Amygdala (tissue), 56 donors: ENCODE measurements at places on chromosomes 4 and X.

- no peak for DNase-seq
Measured at GRCh38 chr4:46505131-46505530, 115.2 kb upstream of the GABRA2 start.

GRCh38 chrX:41507919-41508318 is 60.8 kb downstream of the NYX start:
- no peak for DNase-seq

DNA sequence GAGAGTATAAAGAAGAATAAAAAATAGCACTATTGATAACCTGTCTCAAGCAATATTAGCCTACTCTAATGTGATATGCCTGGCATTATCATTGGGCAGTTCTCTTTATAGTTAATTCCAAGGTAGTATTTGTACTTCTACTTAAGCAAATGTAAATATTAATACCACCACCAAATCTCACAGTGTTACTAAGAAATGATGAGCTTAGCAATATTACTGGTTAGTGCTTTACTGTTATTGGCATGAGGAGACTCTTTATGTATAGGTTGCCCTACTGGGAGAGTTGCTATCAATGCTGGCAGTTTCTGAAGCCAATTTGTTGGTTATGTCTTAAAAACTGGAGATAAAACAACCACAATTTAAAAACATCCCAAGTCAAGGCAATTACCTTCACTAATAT is 155.7 kb downstream of the CDS1 start:
- no peak for DNase-seq

GRCh38 chrX:68690936-68691501 is 43.6 kb downstream of the STARD8 start:
- no peak for DNase-seq

GRCh38 chr4:158912390-158912789 is 143.6 kb downstream of the FNIP2 start:
- no peak for DNase-seq

DNA sequence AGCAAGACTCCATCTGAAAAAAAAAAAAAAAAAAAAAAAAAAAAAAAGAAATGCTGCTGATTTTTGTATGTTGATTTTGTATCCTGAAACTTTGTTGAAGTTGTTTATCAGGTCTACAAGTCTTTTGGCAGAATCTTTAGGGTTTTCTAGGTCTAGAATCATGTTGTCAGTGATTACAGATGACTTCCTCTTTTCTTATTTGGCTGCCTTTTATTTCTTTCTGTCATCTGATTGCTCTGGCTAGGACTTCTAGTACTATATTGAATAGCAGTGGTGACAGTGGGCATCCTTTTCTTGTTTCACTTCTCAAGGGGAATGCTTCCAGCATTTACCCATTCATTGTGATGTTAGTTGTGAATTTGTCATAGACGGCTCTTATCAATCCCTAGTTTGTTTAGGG is 334.4 kb downstream of the SPRY1 start:
- no peak for DNase-seq

DNA sequence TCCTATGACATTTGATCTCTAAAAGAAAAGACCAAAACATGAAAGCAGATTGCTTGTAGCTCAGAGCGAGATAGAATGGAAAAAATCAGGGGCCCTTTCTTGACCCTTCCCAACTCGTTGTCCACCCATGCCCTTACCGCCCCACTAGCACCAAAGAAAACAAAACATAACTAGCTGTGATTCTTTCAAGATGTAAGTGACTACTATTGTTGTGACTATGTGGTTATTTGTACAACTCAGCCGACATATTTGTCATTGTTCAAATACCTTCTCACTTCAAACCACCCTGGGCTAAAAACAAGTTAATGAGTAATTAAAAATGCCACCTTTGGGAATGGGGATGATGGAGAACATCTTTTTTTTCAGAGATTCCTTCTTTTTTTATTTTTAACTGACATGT is 171.2 kb upstream of the GPC4 start:
- DNase-seq: no peak
